ENCODE measurements at places on chromosomes 5 and 9. TPM values are rescaled to one million over a fixed set of nuclear protein-coding genes. Genes with fewer than 3 reads are reported as not detected.

DNA sequence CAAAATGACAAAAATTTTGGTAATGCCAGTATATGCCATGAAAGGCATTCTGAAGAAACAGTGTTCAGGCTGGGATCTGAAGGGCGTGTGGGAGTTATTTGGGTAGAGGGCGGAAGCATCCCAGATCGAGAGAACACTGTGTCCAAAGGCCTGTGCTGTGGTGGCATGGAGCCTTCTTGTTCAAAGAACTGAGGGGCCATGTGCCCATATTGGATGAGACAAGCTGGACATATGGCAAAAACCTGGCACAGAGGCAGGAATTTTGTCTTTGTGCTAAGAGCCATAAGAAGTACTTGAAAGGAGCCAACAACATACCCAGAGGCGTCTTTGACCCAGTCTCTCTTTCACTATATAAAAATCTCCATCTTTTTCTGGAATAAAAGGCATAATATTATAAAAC, 128.0 kb downstream of the SYK start:
- DNase-seq, result no peak

DNA sequence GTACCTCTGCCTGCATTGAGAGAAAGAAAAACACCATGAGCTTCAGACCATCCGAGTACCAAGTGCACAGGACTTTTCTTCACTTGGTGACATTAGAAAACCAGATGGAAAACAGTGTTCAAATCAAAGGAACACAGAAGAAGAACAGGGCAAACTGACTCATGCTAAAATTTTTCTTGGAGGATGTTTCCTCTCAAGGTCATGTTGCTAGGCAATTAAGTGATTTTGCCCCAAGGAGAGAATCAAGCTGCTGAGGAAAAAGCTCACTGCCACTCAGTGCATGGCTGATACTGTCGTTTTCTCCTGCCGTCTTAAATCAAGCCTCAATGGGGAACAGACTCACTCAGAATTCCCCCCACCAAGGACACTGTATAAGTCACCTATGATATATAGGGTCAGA, 57.9 kb upstream of the SIMC1 start:
- no peak for DNase-seq

- DNase-seq, result no peak
Observed at GRCh38 chr9:34623374-34624235, 3.3 kb upstream of the DCTN3 start.

DNA sequence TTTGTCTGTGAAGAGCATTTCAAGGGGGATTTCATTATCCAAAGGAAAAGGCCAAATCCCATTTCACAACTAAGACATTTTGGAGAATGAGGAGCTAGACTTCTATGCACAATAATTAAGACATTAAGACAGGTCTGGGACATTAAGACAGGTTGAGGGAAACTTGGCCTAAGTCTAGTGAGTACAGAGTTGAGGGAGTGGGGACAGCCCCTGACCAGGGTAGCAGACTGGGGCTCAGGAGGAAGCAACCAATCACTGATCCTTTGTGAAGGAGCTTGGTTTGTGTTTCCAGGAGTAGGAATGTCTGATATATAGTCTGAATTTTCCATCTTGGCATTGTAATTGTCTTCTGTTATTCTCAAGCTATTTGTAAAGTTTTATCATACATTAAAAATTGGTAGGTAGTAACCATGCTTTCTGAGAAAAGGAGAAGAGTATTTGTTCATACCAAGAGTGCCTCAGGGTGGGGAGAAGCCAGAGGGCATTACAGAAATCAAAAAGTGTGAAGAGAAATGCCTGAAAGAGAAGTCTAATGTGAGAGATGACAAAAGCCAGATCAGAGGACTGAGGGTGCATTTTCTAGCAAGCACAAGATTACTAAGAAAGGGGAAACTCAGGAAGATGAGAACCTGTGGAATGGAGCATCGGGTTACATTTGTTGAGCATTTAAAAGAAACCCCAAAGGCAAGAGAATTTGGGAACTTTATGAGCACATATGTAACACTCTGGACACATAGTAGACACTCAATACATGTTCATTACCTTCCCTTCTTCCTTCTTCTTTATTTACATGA, 189.3 kb upstream of the PIK3R1 start:
- no peak for DNase-seq

Gene NR4A3
- 0.13 TPM for polyA plus RNA-seq

Gene TAL2
- polyA plus RNA-seq, result 0.30 TPM
